ENCODE measurements at places on chromosomes 5 and 9.

DNA sequence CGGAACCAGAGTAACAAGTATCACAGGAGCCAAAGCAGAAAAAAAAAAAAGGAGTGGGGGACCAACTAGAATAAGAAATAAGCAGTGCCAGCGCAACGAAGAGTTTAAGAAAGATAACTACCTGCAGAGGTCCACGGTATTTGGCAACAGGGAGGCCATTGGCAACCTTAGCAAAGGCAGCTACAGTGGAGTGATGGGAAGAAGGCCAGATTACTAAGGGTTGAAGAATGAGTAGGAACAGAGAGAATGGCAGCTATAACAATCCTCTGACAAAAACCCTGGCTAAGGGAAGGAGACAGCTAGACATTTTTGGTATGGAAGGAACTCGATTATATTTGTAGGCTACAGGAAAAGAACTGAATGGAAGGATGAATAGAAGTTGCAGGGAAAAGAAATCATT, 93.4 kb upstream of the DMAC1 start:
- DNase-seq = no peak

- no peak for DNase-seq
These were observed 454.1 kb downstream of the ZNF608 start for GRCh38 chr5:124292322-124292855.

DNA sequence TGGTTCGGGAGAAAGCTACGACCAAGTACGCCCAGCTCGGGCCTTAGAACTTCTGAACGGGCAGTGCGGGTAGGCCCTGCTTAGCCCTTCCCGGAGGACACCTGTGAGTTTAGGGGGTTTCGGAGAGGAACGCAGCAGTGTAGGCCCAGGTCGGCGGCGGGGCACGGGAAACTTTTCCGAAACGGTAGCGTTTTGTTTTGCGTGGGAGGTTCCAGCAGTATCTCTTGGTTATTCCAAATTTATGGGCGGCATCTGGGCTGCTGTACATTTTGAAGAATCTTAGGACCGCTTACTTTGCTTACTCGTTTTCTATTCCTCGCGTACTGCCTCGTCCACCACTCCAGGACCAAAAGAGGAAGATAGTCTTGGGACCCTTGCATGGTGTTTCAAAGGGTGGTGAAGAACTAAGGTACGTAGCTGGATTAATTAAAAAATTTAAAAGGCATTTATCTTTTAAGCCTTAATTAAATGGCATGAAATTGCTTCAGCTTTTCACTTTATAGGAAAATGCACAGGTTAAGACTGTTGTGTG, 492 bp downstream of the TENT2 start:
- no peak for DNase-seq

- no peak for DNase-seq
These were observed 1952.6 kb downstream of the MAT2B start for GRCh38 chr5:165457859-165458481.

GRCh38 chr9:89811886-89812450, 207.2 kb downstream of the GADD45G start:
- no peak for DNase-seq

- DNase-seq = no peak
These were observed 2.0 kb downstream of the DENND1A start for GRCh38 chr9:123927625-123928532.

- DNase-seq = no peak
These were observed 60.4 kb upstream of the ERCC6L2 start for GRCh38 chr9:95815133-95815532.

DNA sequence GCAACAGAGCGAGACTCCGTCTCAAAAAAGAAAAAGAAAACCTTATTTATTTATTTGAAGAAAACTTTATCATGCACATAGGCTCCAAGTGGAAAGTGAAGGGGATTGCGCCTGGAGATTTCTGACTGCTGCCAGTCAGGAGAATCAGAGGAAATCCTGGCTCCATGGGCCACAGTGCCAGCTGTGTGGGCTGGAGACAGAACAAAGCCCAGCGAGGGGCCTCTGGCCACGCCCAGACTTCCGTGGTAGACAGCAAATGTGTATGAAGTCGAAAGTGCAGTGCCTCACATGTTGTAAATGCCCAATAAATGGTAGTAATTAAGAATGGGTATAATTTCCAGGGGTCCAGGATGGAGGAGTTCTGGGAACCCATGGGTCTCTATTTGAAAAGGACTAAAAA, 75.8 kb upstream of the WWC1 start:
- DNase-seq = no peak

GRCh38 chr9:77562019-77562748, 85.9 kb downstream of the GNA14 start:
- DNase-seq = no peak

GRCh38 chr5:108642170-108642906, 105.4 kb upstream of the FER start:
- DNase-seq = peak; percentile 34

DNA sequence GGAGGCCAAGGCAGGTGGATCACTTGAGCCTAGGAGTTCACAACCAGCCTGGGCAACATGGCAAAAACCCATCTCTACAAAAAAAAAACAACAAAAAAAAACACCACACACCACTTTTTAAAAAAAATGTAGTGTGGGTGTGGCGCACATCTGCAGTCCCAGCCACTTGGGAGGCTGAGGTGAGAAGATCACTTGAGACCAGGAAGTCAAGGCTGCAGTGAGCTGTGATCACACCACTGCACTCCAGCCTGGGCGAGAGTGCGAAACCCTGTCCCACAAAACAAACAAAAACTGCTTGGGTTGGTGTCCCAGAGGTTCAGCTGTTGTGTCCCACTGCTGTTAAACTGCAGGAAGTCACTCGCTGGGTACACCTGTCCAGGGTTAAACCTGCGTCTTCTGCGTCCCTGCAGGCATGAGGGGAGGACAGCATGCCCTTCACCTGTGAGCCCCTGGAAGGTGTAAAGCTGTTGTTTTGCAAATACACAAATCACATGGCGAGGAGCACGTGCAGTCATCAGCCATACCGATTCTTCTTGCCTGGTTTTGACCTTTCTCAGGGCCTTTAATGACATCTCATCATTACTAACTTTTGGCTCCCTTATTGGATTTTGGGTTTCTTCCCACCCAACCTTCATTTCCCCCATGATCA, 29.3 kb upstream of the CLPTM1L start:
- no peak for DNase-seq

- DNase-seq = no peak
These were observed 13.0 kb downstream of the SLC38A9 start for GRCh38 chr5:55699041-55699688.

- no peak for DNase-seq
These were observed 71.4 kb downstream of the DCP2 start for GRCh38 chr5:113047733-113048652.

DNA sequence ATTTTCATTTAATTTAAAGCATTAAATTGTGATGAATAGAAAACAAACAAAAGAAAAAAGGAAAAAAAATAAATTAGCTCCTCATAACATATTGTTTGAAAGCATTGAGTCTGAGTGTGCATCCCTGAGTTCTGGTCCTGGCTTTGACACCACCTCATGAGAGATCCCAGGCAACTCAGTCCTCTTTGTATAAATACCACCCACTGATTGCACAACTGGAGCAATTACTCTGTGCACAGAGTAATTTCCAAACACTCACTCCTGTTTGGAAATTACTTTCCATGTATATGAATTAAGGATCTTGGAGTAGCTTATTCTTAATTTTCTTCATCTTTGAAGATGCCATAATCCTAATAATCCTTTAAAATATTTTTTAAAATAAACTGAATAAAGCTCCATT, 59.4 kb upstream of the C5orf46 start:
- DNase-seq = no peak

- no peak for DNase-seq
These were observed 43.9 kb upstream of the GLIPR2 start for GRCh38 chr9:36092509-36093215.

GRCh38 chr9:72013292-72013760, 47.1 kb downstream of the C9orf57 start:
- DNase-seq = no peak

- DNase-seq = no peak
These were observed 116.1 kb upstream of the ACTBL2 start for GRCh38 chr5:57598756-57599155.

DNA sequence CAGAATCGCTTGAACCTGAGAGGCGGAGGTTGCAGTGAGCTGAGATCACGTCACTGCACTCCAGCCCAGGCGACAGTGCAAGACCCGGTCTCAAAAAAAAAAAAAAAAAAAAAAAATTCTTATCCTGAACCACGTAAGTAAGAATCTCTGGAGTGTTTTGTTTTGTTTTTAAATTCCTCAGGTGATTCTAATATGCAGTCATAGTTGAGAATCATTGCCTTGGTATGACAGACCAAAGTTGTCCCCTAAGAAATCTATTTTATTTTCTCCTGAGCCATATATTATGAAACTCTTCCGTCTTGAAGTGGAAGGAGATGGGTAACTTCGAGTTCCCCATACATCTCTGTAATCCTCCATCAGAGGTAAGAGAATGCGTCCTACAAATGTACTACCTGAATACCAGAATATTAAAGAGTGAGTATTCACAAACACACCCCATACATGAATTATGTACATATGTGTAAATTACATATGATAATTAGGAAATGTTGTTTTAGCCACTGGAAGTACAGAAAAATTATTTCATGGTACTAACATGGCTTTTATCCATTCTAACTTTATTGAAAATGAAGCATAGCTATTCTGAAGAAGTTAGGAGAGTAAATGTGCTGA, 26.7 kb upstream of the SVEP1 start:
- DNase-seq = no peak

DNA sequence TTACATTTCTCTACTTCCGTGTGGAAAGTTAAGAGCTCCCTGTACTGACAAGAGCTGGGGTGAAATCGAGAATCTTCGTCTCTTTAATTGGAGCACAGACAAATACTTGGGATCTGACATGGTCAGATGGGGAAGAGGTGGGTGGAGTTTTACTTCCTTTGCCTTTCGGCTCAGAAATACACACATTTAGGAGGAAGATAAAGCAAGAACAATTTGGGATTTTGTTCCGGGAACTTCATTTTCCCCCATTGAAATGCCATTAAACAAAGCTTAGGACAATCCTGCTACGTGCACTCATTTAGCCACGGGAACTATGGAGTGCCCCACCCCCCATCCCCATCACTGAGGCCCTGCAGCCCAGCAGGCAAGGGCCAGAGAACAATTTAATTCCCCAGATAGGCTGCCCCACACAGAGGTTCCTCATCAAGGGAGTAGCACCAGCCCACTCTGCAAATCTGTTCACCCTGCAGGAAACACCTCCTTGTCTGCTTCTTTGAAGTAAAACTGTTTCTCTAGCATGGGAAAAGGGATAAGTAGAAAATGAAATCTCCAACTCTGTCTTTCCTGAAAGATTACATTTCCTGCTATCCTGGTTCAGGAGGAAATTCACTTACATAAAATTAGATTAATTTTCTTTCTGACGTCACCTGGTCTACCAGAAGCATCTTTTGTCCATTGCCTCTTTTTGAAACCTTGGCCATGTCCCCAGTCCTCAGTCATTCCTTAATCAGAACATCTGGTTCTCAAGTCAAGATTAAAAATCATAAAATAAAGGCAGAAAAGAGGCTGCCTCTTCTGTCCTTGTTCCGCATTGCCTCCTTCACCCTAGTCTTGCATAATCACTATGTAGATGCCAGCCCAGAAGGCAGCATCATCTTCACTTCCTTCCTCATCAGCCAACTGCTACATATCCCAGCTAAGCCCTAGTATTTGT, 206.4 kb downstream of the ENC1 start:
- DNase-seq = no peak

DNA sequence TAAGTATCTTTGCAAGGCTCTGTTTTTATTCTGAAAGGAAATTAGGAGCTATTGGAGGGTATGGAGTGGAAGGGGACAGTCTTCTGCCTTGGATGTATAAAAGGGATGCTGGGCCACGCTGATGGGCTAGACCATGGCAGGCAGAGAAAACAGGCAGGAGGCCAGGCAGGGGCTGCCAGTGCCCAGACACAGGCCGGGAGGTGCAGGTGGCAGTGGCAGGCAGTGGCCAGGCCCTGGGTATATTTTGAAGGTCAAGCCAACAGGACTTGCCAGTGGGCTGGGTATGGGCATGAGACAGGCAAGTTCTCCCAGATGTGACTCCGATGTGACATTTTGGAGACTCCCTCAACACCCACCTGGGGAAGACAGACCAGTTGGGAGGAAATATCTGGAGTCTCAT, 131.9 kb downstream of the KCNIP1 start:
- DNase-seq = no peak

GRCh38 chr9:18260521-18260920, 213.4 kb upstream of the ADAMTSL1 start:
- DNase-seq = no peak

GRCh38 chr9:124549016-124549415, 41.8 kb upstream of the NR5A1 start:
- no peak for DNase-seq

DNA sequence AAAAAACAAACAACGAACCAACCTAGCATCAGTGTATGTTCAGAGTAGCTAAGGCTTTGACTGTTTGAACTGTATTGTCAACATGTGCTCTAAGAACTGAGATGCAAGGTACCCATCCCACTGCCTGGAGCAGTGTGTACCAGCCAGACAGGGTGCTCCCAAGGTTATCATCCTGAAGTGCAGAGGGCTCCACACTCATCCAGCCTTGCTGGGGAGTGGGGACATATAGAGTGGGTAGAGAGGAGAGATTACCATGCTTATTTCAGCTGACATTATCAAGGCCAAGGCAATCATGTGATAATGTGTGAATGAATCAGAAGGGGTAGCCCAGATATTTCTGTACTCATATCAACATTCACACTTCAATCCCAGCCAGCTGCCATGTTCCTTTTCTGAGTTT, 68.7 kb upstream of the ZNF622 start:
- no peak for DNase-seq

DNA sequence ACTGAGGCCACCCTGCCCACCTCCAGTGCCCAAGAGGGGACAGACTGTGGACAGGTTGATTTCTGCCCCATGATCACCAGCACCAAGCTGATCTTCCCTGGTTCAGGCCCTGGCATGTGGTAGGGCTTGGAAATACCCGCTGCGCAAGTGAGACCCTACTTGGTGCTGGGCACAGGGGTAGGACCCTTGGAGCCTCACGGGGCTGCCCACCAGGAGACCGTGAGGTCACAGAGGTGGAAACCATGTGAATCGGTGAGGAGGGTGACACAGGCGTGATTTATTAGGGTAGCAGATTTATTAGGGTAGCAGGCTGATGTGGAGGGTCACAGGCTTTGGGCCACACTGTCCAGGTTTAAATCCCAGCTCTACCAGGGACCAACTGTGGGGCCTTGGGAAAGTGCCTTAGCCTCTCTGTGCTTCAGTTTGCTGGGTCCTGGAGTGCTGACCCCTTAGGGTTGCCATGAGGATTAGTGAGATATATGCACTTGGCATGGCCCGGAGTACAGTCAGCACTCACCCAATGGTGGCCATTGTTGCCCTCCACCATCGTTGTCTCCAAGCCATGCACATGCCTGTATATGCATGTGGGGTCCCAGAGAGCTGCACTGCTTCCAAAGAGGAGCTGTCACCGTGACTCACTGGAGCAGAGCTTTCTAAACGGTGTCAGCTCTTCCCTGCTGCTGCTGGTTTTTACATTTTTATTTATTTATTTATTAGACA, 20.9 kb upstream of the DUSP1 start:
- no peak for DNase-seq

DNA sequence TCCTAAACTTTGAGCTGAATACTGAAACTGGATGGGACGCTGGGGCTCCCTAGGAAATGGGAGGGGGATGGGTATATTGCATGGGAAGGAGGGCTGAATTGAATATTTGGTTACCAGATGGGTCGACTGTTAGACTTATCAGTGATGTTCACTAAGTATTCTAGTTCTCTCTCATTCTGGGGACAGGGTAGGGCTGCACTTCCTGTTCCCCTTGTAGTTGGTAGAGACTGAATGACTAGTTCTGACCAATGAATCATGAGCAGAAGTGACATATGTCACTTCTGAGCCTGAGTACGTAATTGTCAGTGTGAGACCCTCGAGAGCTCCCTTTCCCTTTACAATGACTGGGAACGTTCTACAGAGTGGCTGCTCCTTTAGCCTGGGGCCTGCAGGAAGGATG, 55.5 kb upstream of the DMRT1 start:
- no peak for DNase-seq
